ENCODE measurements at places on chromosomes 16 and 17.

DNA sequence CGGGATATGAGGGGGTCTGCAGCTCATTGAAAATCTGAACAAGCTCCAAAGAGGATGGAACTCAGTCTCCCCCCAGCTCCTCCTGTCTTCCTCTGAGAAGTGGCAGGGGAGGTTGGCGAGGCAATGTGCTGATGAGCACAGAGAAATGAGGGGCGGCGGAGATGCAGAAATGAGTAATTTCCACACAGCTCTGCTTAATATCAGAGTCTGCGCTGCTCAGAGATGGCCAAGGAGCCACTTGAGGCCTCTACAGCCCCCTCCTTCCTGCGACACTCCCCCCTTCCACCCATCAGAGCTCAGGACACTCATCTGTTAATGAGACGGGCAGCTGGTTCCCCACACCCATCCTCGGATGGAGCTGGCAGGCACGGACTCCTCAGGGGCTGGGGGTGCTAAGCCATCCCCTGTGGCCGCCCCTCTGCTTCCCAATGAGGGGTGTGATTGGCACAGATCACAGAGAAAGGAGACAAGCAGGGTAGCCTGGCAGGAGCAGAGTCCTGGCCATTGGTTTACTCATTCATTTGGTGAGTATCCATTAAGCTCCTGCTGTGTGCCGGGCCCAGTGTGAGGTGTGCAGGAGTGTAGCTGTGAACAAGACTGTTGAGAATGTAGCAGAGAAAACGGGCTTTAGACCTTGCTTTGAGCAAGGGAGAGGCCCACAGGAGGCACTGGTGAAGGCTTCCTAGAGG lies 12.7 kb upstream of the CRHR1 start:
- ATAC-seq, result no peak

DNA sequence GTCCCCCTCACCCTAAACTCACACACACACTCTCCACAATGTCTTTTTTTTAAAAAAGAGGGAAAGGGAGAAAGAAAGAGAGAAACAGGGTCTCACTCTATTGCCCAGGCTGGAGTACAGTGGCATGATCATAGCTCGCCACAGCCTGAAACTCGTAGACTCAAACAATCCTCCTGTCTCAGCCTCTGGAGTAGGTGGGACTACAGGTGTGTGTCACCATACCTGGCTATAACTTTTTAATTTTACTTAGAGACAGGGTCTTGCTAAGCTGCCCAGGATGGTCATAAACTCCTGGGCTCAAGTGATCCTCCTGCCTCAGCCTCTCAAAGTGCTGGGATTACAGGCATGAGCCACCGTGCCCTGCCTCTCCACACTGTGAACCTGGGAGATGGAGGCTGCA lies 24.9 kb downstream of the LITAF start:
- ATAC-seq, result no peak

- no peak for ATAC-seq
These were observed 16.1 kb downstream of the UTS2R start for GRCh38 chr17:82387705-82388106.

- no peak for ATAC-seq
These were observed 41.7 kb downstream of the TIMM22 start for GRCh38 chr17:1038459-1039122.

DNA sequence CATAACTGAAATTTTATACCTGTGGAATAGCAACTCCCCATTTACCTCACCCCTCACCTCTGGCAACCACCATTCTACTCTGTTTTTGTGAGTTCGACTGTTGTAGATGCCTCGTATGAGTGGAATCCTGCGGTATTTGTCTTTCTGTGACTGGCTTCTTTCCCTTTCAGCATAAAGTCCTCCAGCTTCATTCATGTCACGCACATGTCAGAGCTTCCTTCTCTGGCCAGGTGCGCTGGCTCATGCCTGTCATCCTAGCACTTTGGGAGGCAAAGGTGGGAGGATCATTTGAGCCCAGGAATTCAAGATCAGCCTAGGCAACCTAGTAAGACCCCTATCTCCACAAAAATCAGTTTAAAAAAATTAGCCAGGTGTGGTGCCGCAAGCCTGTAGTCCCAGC lies 278.4 kb downstream of the PARN start:
- no peak for ATAC-seq

DNA sequence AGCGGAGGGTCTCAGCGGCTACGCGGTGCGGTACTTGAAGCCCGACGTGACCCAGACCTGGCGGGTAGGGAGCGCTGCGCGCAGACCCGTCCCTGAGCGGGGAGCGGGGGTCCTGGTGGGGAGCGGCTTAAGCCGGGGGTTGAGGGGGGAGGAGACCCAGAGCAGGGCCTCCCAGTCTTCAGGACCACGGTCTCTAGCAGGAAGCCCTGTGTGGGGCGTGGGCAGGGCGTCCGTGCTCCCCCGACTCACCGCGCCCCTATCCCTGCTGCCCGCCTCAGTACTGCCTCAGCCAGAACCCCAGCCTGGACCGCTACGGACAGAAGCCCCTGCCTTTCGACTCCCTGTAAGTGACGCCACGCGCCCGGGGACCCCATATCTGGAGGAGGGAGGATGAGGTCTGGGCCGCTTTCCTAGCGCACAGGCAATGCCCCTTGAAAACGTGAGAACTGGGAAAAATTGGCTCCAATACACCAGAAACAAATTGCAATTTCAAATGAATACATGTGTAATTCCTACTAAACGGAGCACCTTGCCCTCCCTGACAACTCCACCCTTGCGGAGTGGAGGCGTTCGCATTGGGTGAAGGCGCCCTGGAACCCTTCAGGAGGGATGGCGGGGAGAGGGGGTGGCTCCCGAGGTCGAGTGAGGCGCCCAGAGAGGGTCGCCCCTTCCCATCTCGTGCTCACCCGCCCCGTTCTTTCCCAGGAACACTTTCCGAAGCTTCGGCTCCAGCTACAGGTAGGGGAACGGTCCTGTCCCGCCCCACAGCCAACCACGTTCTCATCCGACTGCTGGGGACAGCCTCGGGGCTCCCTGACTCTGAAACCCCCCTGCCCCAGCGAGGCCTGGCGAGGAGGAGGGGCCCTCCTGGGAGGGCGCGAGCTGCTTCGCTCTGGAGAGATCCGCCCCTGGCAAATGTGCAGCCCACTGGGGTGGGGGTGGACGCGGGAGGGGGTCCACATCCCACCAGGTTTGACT lies 14.6 kb upstream of the CNGB1 start:
- ATAC-seq, result peak; percentile 73

DNA sequence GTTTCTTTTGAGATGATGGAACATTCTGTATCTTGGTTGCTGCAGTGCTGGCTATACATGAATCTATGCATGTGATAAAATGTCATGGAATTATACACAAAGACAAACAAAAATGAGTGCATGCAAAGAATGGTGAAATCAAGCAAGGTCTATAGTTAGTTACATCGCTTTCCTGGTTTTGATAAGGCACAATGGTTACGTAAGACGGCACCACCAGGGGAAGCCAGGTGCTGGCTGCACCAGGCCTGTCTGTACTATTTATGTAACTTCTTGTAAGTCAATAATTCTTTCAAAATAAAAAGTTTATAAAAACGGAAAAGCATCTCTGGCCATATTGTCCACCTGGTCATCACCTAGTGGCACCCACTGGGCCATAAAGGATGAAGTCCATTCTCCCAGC lies 46.5 kb downstream of the ARHGAP27 start:
- no peak for ATAC-seq

DNA sequence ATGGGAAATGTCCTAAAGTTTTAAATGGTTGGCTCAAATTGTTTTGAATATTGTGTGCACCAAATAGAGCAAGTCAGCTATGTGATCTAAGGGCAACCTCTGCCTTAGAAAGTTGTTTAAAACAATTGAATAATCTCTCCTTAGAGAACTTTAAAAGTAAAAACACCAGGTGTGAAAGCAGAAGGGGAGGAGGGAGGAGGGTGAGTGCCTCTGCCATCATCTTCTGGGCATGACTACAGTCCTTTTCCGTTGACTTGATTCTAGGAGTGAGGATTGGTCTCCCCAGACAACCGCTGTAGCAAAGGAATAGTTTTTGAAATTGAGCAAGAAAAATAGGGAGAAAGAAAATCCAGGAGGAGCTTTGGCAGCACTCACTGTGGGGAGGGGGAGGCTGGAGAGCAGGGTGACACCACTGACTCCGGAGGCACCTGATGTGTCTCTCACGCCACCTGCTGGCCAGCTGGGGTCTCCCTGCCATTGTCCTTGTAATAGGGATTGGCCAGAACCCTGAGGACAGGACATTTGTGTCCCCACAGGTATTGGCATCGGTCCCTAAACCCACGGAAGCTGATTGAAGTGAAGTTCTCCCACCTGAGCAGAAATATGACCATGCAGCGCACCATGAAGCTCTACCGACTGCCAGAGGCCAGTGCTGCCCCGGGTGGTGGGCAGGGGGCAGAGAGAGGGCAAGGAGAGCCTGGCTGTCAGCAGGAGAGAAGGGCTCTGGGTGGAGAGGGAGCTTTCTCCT lies 33.3 kb downstream of the PLCD3 start:
- peak; percentile 92 for ATAC-seq

All from SK-N-SH treated with all-trans-retinoic acid at 6 μM for 48 hours (cell line).